Effector memory CD4-positive, alpha-beta T cell (primary cell): ENCODE measurements at places on chromosomes 1 and 21.

- no peaks in the 10 kb centered on the region for H3K36me3 ChIP-seq
- peaks cover 33% of the 10 kb centered on the region for H3K27me3 ChIP-seq
These were observed 688 bp upstream of the CHD5 start for GRCh38 chr1:6180707-6181311.

DNA sequence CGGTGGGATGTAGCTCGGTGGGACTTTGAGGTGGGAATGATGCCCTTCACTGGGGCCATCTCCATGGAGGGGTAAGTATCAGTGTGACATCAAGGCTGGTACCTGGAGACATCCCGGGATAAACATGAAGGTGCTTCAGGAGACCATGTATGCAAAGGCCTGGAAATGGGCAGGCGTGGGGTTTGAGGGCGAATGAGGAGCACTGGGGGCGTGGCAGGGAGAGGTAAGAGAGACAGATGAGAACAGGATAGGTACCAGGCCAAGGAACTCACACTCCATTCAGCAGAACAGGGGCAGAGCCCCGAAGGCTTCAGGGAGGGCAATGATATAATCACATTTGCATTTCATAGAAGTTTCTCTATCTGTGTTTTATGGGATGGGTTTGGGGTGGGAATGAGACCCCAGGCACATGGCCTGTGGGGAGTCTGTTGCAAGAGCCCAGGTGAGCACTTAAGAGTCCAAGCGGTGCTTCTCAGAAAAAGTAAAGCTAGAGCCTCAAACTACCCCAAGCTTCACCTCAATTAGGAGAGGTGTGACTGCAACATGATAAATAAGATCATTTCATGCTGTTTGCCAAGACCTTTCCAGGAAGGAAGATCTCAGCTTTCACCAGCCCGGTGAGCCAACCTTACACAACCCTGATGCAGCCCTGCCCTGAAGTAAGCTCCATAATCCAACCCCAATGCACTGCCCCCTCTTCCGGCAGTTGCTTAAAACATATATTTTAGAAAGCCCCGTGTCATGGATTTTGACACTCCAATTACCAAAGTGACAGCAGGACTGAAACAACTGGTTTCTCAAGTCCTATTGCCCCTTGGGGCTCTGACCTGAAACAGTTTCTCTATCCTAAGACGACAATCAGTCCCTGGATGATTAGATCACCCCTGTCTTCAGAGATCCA is 7.4 kb downstream of the S100A9 start:
- no peaks in the 10 kb centered on the region for H3K36me3 ChIP-seq
- no peak for DNase-seq
- H3K27me3 ChIP-seq, result no peaks in the 10 kb centered on the region
- no peaks in the 10 kb centered on the region for H3K4me1 ChIP-seq
- H3K4me3 ChIP-seq, result no peak overlapping the region

GRCh38 chr1:236214761-236215160 is 67.0 kb downstream of the ERO1B start:
- no peak overlapping the region for H3K27ac ChIP-seq
- no peaks in the 10 kb centered on the region for H3K27me3 ChIP-seq
- DNase-seq, result no peak
- no peaks in the 10 kb centered on the region for H3K4me1 ChIP-seq
- peaks cover 6% of the 10 kb centered on the region for H3K36me3 ChIP-seq

DNA sequence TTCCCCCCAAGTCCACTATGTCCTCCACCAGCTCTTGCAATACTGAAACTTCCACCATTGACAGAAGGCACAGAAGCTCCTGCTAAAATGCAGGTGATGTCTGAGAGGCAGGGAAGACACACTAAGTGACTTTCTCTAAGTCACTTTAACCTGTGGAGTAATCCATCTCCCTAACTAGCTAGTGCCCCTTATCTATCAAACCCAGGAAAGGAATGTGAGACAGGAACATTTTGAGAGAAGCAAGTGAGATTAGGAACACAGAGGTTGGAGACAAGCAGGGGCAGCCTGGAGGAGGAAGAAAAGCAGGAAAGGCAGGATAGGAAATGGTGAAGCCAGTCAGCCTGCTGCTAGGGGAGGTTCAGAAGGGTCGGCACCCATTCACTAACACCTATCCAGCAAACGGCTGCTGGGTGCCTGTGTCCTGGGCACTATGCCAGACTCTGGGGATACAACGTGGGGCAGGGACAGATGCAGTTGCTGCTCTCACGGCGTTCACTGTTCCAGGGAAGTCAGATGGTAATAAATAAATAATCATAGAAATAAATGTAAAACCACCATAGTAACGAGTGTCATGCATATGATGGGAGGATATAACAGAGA is 7.0 kb downstream of the GPA33 start:
- no peaks in the 10 kb centered on the region for H3K27me3 ChIP-seq
- H3K4me1 ChIP-seq, result no peaks in the 10 kb centered on the region
- H3K36me3 ChIP-seq, result no peaks in the 10 kb centered on the region

- H3K4me3 ChIP-seq, result no peak overlapping the region
- no peak for DNase-seq
- H3K27me3 ChIP-seq, result no peaks in the 10 kb centered on the region
- no peaks in the 10 kb centered on the region for H3K36me3 ChIP-seq
These were observed 454.2 kb downstream of the SETD4 start for GRCh38 chr21:35606146-35606545.

DNA sequence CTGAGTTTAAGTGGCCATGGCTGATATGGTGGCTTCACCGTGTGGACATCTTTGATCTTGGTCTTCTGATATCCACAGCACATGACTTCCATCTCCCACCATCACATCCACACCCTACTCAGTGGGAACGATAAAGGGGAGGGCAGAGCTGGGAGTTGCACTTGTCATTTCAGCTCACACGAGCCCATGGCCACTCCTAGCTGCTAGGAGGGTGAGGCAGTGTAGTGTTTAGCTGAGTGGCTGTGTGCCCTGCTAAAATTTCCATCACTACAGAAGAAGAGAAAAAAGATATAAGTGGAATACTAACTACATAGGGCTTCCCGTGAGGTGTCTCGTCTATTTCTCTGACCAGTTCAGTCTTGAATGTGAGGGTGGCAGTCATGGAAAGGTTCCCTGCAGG is 123.3 kb upstream of the EDN2 start:
- H3K36me3 ChIP-seq, result no peaks in the 10 kb centered on the region
- no peaks in the 10 kb centered on the region for H3K27me3 ChIP-seq
- no peak overlapping the region for H3K27ac ChIP-seq
- no peak overlapping the region for H3K4me3 ChIP-seq
- DNase-seq, result no peak

DNA sequence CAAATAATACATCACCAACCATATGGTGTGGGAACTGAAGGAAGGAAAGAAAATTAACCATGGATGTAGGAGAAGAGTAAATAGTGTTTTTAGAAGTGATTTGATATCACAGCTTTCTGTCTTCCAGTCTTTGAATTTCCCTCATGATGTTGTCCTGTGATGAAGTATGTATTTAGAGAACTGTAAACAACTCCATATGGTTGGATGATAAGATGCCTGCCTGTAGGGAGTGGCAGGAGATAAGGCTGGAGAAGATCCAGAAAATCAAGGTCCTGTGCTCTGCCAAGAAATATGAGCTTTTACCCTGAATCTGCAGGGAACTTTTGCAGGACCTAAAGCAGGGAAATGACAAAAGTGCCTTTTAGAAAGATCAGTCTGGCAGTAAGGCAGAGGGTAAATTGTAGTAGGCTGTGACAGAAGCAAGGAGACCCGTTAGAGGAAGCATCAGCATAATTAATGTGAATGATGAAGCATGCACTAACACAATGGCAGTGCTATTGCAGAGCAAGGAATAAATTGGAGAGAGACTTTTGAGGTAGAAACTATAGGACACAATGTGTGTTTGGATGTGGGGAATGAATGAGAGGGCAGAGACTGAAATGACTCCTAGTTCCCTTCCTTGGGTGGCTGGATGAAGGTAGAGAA is 21.9 kb downstream of the CEPT1 start:
- H3K4me1 ChIP-seq, result no peaks in the 10 kb centered on the region
- DNase-seq, result no peak
- no peak overlapping the region for H3K4me3 ChIP-seq
- no peaks in the 10 kb centered on the region for H3K27me3 ChIP-seq
- peaks cover 21% of the 10 kb centered on the region for H3K36me3 ChIP-seq
- H3K27ac ChIP-seq, result no peak overlapping the region

GRCh38 chr1:159120317-159120716 is 43.8 kb upstream of the AIM2 start:
- no peaks in the 10 kb centered on the region for H3K36me3 ChIP-seq
- no peaks in the 10 kb centered on the region for H3K4me1 ChIP-seq
- no peaks in the 10 kb centered on the region for H3K27me3 ChIP-seq
- H3K27ac ChIP-seq, result no peak overlapping the region
- DNase-seq, result no peak
- no peak overlapping the region for H3K4me3 ChIP-seq

DNA sequence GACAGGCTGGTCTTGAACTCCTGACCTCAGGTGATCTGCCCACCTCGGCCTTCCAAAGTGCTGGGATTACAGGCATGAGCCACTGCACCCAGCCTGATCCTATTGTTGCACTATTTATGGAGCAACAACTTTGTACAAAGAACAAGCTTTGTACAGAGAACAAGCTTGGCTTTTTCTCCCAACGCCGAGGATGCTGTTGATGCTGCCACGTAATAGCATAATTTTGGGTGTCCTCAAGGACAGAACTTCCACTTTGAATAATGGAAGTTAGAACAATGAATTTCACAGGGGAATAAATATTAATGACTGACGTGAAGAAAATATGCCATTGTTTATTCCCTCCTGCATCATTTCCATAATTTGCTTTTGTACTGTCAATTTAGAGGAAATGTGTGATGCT is 12.8 kb upstream of the RBP7 start:
- DNase-seq, result no peak
- no peak overlapping the region for H3K4me3 ChIP-seq
- peaks cover 8% of the 10 kb centered on the region for H3K36me3 ChIP-seq
- no peaks in the 10 kb centered on the region for H3K27me3 ChIP-seq
- H3K4me1 ChIP-seq, result no peaks in the 10 kb centered on the region
- H3K27ac ChIP-seq, result no peak overlapping the region

DNA sequence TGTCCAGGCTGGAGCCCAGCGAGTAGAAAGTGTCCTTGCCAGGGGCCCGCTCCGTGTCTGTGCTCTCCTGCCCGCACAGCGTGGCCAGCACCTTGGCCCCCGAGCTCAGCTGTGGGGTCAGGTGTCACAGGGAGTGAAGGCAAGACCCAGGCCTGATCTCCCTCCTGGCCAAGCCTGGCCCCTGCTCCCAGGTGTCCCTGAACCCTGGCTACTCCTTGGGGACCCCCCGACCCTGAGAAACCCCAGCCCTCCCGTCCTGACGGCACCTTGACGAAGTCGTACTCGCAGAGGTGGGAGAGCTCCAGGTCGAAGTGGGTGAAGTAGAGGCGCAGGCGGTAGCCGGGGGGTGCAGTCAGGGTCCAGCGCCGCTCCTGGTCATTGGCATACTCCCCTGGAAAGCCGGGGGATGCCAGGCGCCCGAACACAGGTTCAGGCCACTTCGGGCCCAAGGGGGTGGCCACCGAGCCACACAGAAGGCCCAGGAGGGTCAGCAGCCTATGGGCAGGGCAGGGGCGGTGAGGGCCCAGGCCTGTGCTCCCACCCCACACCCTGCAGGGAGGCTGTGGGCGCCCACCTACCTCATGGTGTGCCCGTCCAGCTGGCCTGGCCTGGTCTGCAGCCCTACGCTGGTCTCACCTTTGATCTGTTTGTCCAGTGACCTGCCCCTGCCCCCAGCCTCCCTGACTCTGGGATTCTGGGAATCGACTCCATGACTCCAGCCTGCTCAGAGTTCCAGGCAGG is at the start of gene MASP2:
Gene MASP2, minus strand, starts transcription at position 615 of the 741 bp plus-strand sequence. Its CDS starts 32 bp downstream, at position 583.
- no peak for DNase-seq
- no peaks in the 10 kb centered on the region for H3K4me1 ChIP-seq
- H3K27me3 ChIP-seq, result no peaks in the 10 kb centered on the region
- no peak within 1 kb of the TSS for H3K4me3 ChIP-seq
- no peak within 1 kb of the TSS for H3K27ac ChIP-seq

- H3K36me3 ChIP-seq, result no peaks in the 10 kb centered on the region
- no peaks in the 10 kb centered on the region for H3K27me3 ChIP-seq
These were observed 54.2 kb downstream of the SLC2A1 start for GRCh38 chr1:42904434-42904833.

DNA sequence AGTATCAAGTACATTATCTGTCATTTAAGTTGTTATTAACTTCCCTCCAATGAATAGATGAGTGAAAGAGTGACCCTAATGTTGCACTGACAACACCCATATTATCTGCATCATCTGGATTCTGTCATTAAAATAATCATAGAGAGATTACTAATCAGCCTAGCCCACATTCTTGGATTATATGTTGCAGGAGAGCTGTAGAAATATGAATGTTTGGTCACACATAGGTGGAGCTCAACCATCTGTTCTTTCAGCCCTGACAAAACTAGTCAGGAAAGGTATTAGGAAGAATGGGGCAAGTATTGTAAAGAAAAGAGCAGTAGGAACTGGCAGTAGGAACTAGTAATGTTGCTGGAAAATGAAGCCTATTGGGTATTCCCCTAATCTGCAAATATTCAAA is 15.4 kb downstream of the FLG2 start:
- no peaks in the 10 kb centered on the region for H3K36me3 ChIP-seq
- no peak overlapping the region for H3K27ac ChIP-seq
- peaks cover 3% of the 10 kb centered on the region for H3K27me3 ChIP-seq
- DNase-seq, result no peak
- H3K4me3 ChIP-seq, result no peak overlapping the region
